ENCODE measurements at places on chromosomes 3 and 15.

GRCh38 chr3:177932750-177933660, 603.2 kb upstream of the KCNMB2 start:
- DNase-seq: no peak

- no peak for DNase-seq
Measured at GRCh38 chr15:39487458-39487735, 93.5 kb upstream of the THBS1 start.

DNA sequence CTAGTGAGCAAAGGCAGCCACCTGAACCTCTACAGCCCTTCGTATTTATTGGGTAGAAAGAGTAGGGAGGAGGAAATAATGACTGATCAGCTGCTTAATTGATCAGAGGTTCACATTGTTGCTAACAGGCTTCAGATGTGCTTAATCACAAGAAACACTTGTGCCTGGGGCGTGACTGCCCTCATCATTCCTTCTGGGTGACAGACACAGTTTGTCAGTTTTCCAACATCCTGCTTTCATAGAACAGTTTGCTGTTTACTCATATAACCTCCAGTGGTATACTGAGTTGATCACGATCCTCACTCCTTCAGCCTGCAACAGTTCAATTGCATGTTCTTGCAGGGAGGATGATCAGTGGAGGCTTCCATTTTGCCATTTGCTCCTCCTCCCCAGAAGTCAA, 13.6 kb upstream of the CASR start:
- DNase-seq: no peak

DNA sequence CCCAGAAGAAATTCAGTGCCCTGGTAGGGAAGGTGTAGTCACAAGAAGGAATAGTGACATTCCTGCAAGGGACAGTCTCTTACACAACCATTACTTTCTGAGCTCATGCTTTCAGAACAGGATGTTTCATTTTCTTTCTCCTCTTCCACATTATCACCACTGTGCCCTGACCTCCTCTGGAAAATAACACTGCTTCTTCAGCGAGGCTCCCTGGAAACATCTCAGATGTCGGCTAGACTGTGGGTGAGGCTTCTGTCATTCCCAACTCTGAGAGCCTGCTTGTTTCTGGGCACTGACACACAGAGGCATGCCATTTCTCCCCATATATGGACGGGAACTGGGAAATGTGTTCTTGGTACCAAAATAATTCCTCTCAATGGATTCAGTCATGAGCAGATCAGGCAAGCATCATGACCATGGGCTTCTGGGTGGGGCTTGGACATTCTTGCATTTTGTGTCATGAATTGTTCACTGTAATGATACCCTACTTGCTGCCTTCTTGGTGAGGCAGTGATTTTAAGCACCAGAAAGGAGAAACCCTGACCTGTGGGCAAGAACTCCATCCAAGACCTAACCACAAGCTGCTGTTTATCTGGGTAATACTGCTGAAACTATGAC, 14.3 kb upstream of the TNFAIP8L3 start:
- no peak for DNase-seq

DNA sequence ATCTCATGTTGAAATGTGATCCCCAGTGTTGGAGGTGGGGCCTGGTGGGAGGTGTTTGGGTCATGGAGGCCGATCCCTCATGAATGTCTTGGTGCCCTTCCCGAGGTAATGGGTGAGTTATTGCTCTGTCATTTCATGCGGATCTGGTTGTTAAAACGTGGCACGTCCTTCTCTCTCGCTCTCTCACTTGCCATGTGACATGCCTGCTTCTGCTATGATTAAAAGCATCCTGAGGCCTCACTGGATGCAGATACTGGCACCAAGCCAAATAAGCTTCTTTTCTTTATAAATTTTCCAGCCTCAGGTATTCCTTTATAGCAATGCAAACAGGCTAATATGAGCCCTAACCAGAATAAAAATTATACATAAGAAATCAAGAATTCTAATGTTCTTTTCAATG, 31.7 kb upstream of the HACD2 start:
- no peak for DNase-seq

- DNase-seq: no peak
Measured at GRCh38 chr15:45534821-45535220, 12.3 kb upstream of the SLC30A4 start.
